ENCODE measurements at places on chromosomes 1 and 21.

DNA sequence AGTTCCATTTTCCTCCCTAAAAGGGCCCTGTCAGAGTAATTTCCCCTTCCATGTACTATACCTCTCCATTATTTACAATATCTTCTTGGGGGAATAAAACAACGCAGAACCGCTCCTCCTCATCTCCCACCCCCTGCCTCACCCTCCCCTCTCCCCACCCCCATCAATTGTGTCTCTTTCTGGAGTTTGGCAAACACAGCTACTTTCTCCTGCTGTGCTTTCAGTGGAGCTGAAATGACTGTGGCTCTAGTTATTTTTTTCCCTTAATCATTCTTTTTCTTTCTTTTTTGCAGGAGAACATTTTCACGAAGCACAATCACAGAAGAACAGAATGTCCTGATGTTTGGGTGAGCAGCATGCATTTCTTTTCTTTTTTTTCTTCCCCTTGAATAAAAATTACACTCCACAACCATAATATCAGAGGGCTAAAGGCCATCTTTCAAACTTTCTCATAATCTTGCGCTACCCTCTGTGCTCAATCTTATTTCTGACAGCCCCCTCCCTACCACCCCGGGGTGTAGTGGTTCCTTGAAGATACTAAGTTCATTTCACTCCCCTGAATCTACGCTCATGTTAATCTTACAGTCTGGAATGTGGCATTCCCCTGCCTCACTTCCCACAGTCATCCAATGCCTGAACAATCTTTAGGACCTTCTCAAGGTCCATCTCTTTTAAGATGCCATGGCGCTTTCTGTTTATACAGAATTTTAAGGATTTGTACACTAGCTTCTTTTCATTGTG lies 8.8 kb upstream of the PLXNA2 start:
- DNase-seq, result no peak

GRCh38 chr21:45348591-45349327 lies 56.2 kb upstream of the COL18A1 start:
- no peak for DNase-seq

- no peak for DNase-seq
These were observed 321.2 kb upstream of the LYPLAL1 start for GRCh38 chr1:218852527-218852926.

GRCh38 chr1:77538956-77539518 lies 143.4 kb downstream of the ZZZ3 start:
- DNase-seq, result no peak

DNA sequence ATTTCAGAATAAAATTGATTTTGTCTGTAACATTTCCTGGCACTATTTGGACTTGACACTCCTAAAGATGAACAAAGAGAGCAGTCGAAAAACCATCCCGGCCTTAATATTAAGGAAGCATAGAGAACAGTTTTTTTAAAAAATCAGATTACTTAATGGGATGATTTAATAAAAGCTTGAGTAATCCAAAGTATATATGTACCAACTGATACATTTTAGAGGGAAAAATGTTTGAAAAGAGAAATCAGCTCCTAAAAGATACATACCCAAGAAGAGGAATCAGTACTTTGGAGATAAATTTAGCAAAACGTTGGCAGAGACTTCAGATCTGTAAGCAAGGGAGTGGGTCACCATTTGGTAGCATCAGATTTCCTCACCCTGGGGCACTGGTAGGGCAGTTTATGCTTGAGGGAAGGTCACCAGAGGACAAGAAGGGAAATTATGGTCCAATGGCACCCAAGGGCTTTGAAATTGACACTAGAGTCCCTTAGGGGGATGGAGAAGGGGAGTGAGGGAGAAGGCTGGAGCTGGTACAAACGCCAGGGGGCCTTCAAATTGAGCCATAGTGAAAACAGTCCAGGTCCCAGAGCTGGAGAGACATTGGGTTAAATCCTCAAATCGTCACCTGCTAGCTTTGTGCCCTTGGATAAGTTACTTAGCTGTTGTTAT lies 5.9 kb downstream of the SLAMF7 start:
- DNase-seq, result no peak

DNA sequence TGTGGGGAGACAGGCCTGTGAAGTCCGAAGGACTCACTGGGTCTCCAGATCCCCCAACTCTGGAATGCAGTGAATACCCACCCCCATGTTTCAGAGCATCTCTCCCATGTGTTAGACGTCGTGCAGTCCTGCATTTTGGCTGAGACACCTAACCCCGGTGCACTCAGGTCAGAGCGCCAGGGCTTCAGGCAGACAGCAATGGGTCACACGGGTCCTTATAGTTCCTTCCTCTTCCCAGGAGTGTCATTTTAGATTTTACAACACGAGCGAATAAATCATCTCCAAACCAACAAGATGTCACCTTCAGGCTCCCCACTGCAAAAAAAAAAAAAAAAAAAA lies 5.1 kb downstream of the PRRX1 start:
- no peak for DNase-seq

Measured in HCT116 (cell line).